ENCODE measurements at places on chromosomes 13 and 19. TPM values are rescaled to one million over a fixed set of nuclear protein-coding genes. Genes with fewer than 3 reads are reported as not detected.

The CERS4 gene
- total RNA-seq, result 30.0 TPM

The PTH2 gene
- not detected for total RNA-seq

The PSG2 gene
- not detected for total RNA-seq

The GNA15 gene
- total RNA-seq, result 174 TPM

The ZNF324B gene
- total RNA-seq, result 9.6 TPM

The TIMM29 gene
- total RNA-seq, result 19.0 TPM

The ZBTB32 gene
- total RNA-seq, result 231 TPM

The KCNN4 gene
- total RNA-seq, result 98.7 TPM

The PRODH2 gene
- total RNA-seq, result not detected

The PGLYRP1 gene
- total RNA-seq, result not detected

The PVR gene
- 24.5 TPM for total RNA-seq

The OVOL3 gene
- not detected for total RNA-seq

The ZNF534 gene
- total RNA-seq, result not detected

The AXL gene
- 0.50 TPM for total RNA-seq

The ZNF829 gene
- total RNA-seq, result 3.5 TPM

The ZNF317 gene
- total RNA-seq, result 50.0 TPM

The PROZ gene
- total RNA-seq, result not detected

The HSPB6 gene
- total RNA-seq, result 0.14 TPM

The TUBB4A gene
- total RNA-seq, result 7.9 TPM

The ZNF816 gene
- 8.1 TPM for total RNA-seq

The NEK5 gene
- not detected for total RNA-seq

The FBXO27 gene
- 0.84 TPM for total RNA-seq

The FAM216B gene
- not detected for total RNA-seq

The DLL3 gene
- total RNA-seq, result 1.6 TPM

The CCDC8 gene
- not detected for total RNA-seq

The PRKACA gene
- 75.4 TPM for total RNA-seq

The RFX2 gene
- total RNA-seq, result 8.7 TPM

The ARHGEF7 gene
- 76.0 TPM for total RNA-seq

The LILRB4 gene
- total RNA-seq, result 0.46 TPM

The EPSTI1 gene
- 11.9 TPM for total RNA-seq

The TTC9B gene
- not detected for total RNA-seq

The KL gene
- 0.14 TPM for total RNA-seq

The NBEA gene
- 0.14 TPM for total RNA-seq

The ZNF229 gene
- 0.25 TPM for total RNA-seq

Data from activated T-helper 2 cell treated with anti-CD3 and anti-CD28 coated beads, Interferon-gamma antibody, Interleukin-2, Interleukin-4, amounts not matched to agents 10 μg/mL and 5 μg/mL and 100 μg/mL, durations not matched to agents 14 hours and 24 hours and 36 hours (primary cell).